ENCODE measurements at places on chromosomes 6 and 20.

DNA sequence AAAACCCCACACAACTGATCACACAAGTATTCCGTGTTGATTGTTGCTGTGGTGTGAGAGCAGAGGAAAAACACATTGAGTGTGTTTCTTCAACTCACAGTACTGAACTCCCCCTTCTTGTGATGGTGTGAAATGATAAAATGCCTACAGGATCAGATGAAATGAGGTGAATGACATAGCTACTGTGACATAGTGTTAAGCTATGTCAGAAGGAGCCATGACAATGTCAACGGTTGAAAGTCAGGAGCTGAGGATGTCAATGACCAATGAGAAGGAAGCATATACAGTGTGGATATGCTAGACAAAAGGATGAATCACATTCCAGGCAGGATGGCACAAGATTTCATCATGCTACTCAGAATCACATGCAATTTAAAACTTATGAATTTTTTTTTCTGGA lies 38.8 kb downstream of the WASF1 start:
- DNase-seq: peak; percentile 30

DNA sequence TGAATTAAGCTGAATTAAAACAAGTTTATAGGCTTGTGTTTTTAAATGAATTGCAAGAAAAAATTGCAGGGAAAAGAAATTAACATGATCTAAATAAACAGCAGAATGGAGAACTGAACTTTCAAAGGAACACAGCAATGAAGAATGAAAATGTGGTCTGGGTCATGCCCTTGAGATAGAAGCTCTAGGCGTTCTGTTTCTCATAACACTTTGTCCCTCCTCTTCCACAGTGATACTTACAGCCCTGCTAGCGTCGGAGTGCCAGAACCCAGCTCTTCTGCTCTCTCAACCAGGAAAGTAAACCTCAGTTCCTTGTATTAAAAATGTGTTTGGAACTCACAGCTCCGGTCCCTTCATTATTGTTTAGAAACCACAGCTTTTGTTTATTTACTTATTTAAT lies 11.4 kb downstream of the HMGCLL1 start:
- no peak for DNase-seq

DNA sequence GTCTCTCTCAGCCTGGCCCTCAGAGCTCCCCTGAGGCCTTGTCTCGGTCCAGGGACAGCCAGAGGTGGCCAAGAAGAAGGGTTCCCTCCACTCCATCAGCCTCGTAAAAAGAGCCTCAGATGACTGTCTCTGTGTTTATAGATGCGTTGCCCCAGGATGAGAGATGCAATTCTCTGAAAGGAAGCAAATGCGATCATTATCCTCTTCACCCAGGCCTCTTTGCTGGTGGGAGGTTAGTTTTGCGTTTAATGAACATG lies 90.4 kb downstream of the YTHDF1 start:
- no peak for DNase-seq

- DNase-seq: peak; percentile 55
Measured at GRCh38 chr6:113995634-113996033, 24.7 kb upstream of the HDAC2 start.

- DNase-seq: no peak
Measured at GRCh38 chr6:135831016-135831415, 20.5 kb upstream of the PDE7B start.

DNA sequence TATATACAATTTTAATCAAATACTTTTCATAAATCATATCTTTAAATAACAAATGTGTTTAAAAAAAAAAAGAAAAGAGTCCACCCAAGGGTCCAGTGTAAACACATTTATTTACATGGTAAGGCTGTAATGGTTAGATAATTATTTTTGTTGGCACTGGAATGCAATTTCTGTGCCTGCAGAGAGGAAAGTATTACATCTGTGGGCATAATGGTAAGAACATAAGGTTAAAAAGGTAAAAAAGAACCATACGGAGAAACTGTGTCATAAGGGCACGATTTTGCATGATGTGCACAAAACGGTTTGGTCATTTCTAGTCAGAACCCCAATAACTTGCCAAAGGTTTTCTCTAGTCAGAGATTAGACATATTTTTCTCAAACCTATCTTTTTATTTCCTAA lies 54.3 kb downstream of the RWDD2A start:
- no peak for DNase-seq

DNA sequence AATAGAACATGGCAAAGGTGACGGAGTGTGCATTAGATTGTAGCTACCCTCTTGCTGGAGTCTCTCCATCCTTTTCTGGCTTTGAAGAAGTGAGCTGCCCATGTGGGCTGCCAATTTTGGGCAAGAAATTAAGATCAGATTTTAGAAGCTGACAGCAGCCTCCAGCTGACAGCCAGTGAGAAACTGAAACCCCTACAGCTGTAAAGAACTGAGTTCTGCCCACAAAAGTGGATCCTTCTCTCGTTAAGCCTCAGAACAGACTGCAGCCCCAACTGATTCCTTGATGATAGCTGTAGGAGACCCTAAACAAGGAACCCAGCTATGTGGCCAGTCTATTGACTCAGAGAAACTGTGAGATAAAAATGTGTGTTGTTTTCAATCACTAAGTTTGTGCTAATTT lies 134.1 kb downstream of the CD109 start:
- no peak for DNase-seq

DNA sequence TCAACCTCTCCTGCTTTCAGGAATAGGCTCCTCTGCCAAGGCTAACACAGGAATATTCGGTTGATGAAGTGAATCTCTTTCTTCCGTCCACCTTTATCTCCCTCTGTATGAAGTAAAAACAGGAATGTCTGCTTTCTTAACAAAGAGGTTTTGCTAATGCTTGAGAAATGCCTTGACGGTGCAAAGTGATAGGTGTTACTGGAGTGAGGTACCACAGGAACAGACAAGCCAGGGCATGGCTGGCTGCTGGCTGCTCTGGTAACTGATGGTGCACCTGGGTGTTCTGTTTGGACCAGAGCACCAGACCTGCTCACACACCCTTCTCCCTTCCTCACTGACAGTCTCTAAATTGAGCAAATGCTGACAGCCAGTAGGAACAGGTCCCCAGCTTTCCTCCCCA lies 174.0 kb upstream of the FBXL4 start:
- no peak for DNase-seq

GRCh38 chr6:167733740-167734661 lies 92.7 kb upstream of the AFDN start:
- DNase-seq: peak; percentile 40

DNA sequence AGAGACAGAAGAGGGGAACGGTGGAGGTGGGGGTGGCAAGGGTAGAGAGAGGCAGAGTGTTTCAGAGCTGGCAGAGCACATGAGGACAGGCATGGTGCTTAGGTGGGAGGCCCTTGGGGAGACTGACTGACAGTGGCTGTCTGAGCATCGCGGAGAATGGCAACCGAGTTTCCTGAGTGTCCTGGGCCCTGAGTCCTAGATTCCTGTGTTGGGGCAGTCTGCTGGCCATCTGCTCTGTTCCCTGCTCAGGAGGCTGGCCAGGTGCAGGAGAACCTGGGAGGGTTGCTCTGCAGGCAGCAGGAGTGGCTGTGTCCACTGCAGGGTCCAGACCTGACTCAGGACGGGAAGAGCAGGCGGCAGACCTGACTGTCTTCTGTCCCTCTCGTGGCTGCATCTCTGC lies 248.9 kb downstream of the LRFN2 start:
- no peak for DNase-seq

- DNase-seq: no peak
Measured at GRCh38 chr6:38719358-38719757, 4.2 kb downstream of the DNAH8 start.

DNA sequence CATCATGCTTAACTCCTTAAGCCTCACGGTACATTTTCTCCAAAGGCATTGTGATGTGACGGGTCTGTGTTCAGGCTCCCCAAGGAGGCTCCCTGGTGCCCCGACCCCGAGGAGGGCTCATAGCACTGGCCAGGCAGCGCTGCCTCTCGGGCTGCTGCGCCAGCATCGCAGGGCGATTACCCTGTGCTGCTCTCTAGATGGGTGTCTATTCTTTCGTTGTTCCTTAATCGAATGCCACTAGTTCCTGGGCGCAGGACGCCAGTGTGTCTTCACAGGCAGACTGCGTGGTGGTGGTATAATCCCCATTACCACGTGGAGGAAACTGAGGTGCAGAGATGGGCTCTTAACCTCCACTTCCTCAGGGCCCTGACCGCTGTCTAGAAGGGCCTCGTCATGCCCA lies 267.4 kb downstream of the CDH4 start:
- no peak for DNase-seq

DNA sequence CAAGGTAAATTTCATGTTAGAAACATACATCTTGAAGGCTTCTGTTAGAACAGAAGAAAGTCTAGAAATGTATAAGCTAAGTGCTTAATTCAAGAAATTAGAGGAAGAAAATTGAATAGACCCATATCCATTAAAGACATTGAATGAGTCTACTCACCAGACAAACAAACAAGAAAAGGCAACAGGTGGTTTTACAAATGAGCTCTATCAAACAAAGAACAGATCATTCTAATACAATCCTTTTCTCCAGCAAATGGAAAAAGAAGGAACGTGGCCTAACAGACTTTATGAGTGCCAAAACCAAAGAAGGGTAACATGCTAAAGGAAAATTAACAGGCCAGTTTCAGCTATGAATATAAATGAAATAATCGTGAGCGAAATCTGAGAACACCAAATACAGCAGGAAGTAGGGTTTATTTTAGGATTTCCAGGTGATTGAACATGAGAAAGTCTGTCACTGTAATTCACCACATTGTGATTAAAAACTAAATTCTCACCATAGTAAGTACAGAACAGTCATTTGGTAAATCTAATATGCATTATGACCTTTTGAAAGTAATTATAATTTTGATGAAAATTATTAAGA lies 22.6 kb downstream of the MTHFD1L start:
- no peak for DNase-seq

DNA sequence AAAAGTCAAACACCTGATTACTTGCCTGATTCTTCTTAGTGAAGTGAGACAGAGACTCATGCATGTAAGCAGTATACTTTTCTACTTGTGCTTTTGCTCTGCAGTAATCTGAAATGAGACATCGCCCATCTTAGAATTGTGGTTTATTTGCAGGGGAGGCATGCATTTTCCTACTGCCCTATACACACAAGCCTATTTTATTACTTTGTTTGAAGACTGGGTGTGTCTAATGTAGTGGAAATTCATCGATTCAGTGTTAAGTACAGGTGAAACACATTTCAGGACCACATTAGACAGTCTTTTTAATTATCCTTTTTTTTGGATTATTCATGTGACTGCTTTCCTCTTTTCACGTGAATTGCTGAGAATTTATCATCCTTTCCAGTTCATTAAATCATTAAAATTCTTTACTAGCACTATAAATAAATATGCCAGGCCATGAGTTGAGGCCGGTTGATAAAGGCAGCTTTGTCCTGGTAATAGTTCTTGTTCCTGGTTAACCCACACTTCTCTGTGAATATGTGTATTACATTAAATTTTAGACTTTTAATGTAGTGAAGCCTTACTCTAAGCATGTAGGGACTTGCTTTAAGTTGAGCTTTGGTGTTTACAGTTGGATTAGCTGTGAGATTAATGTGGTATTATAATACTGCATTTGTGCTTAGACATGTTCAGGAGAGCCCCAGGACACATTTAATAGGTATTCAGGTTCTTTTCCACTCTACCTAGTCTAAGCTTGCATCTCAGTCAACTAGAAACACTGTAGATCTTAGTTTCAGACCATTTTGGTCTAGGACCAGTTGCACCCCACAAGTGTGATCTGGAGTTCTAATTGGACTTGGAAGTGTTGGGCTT lies 10.8 kb upstream of the BTBD3 start:
- no peak for DNase-seq

Measured in A673 (cell line).